ENCODE measurements at places on chromosomes 5 and 9.

- no peak for DNase-seq
Observed at GRCh38 chr5:145633474-145633873, 201.7 kb downstream of the PRELID2 start.

- no peak for DNase-seq
Observed at GRCh38 chr5:72363166-72363802, 43.1 kb downstream of the PTCD2 start.

- no peak for DNase-seq
Observed at GRCh38 chr9:74443036-74443750, 53.9 kb upstream of the RORB start.

DNA sequence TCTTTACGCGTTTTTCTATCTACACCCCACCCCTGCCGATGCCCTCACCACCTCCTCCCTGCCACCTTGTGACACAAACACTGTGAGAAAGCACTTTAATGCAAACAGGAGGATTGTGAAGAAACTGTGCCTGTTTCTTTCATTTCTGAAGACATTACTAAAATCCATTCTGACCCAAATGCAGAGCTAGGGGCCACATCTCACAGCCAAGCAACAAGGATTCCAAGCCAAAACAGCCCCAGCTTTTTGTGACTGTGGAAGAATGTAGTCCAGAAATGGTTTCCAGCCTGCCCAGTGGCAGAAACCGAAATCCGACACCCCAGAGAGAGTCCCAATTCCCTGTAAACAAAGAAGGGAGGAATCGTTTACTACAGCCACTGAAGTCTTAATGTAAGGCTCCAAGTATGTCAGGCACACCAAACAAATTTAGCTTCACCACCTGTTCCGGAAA, 190.9 kb downstream of the TTC39B start:
- DNase-seq, result no peak

DNA sequence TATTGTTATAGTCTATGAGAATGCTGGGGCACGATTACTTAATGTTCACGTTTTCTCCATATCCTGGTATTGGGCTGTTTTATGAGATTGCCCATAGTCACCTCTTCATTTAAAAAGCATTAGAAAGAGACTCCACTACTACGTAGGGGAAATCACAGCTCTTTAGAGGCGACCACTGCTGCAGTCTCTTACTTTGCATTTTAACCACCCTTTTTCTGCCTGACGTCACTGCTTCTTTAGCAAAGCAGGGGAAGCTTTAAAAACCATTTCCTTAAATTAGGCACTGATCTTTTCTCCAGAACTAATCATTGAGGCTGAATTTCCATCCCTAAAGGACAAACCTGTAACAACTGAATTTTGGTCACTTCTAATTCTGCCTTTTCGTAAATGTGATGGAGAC, 38.9 kb downstream of the ZNF608 start:
- DNase-seq, result no peak

- no peak for DNase-seq
Observed at GRCh38 chr5:179731791-179732411, 721 bp upstream of the MAML1 start.

DNA sequence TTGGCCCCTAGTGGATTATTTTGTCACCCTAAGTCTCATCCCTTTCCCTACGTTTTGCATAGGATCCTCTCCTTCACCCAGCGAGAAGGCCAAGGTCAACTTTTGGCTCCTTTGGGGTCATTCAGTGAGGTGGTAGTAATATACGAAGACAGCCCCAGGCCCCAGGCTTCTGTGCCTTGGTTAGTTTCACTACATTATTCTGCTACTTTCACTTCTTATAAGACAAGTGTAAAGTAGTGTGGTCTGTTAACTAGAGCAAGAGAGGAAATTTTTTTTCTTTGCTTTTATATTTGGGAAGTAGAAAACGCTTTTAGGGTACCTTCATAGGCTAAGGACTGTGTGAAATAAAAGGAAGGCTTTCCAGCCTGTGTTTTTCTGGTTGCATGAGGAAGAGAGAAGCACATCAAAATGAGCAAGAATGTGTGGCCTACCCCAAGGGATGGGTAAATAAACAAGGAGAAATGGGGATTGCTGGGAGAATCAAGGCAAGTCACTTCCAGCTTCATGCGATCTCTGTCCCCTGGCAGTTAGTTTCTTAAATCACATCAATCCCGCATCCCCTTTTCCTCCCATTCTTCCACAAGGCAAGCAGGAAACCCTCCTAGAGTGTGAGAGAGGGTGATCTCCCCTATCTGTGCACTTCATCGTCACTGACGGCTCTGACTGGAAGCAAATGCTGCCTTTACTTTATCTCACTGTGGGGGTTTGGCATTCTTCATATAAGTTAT, 677.0 kb upstream of the WWC1 start:
- no peak for DNase-seq

GRCh38 chr5:156330141-156330870, 3.3 kb downstream of the SGCD start:
- no peak for DNase-seq

DNA sequence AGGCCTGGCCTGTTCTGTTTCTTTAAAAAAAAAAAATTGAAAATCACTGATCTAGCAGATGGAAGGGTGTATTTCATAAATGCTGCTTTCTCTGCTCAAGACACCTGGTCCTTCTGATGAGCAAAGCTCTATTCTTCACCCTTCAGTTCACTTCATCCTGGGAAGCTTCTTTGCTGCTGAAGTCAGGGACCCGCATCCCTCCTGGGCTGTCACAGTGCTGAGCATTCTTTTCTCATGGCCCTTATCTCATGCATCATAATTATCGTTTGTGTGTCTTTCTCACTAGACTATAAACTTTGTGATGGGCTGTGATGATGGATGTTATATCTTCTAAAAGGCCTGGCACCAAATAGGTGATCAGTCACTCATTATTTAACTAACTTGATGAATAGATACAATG, 461.0 kb downstream of the GADD45G start:
- DNase-seq, result no peak

DNA sequence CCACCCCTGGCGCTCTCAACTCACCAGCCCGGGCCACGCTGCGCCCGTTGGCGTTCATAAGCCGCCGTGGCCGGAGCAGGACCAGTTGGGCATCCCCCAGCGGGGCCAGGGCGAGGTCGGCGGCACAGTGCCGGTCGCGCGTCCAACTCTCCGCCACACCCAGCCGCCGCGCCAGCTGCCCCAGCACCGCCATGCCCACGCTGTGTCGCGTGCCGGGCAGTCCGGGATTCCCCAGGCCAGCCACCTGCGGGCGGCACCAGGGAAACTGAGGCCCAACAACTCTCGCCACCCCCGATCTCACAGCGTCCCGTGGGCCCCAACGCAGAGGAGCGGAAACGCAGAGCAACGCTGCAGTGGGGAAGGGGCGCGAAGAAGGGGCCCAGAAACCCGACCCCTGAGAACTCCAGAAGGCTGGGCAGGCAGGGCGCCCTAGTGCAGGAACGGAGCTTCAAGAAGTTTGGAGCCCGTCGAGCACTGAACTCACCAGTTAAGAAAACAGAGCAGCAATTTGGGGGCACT, 453 bp downstream of the PTRH1 start:
- DNase-seq, result no peak

DNA sequence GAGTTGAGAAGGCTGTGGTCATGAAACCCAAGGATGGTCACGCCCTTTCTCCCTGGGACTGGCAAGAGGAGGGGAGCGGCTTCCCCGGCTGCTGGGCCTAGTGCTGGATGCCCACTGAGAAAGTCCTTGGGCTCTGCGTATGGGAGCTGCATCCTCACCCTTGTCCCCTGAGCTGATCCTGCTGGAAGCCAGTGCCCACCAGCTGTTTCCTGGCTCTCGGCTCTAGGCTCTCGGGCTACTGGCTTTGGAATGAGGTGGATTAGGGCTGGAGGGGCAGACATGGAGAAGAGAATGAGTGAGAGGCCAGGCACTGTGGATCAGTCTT, 149.3 kb upstream of the PPP1R26 start:
- DNase-seq, result no peak

GRCh38 chr9:125409637-125410521, 148.3 kb downstream of the GAPVD1 start:
- DNase-seq, result no peak

GRCh38 chr9:77291714-77292113, 114.4 kb downstream of the VPS13A start:
- no peak for DNase-seq

- DNase-seq, result no peak
Observed at GRCh38 chr5:102863764-102864560, 108.9 kb downstream of the PAM start.

GRCh38 chr5:74685979-74686631, 1.1 kb downstream of the HEXB start:
- no peak for DNase-seq

DNA sequence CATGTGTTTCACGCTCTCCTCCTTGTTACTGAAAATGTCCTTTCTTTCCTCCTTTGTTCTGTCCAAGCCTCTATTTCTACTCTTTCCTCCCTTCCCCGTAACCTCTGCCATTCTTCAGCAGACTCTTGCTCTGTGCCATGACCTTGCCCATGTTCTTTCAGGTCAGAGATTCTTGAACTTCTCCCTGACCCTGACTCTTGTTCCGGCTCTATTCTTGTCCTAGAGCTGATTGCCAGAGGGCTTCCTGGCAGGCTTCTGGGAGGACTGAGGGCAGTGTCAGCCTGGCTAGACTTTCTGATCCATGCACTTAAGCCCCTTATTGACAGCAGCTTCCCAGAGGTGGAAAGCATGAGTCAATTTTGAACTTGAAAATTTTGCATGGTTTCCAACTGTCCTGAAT, 174.2 kb downstream of the TMEM161B start:
- DNase-seq, result no peak

DNA sequence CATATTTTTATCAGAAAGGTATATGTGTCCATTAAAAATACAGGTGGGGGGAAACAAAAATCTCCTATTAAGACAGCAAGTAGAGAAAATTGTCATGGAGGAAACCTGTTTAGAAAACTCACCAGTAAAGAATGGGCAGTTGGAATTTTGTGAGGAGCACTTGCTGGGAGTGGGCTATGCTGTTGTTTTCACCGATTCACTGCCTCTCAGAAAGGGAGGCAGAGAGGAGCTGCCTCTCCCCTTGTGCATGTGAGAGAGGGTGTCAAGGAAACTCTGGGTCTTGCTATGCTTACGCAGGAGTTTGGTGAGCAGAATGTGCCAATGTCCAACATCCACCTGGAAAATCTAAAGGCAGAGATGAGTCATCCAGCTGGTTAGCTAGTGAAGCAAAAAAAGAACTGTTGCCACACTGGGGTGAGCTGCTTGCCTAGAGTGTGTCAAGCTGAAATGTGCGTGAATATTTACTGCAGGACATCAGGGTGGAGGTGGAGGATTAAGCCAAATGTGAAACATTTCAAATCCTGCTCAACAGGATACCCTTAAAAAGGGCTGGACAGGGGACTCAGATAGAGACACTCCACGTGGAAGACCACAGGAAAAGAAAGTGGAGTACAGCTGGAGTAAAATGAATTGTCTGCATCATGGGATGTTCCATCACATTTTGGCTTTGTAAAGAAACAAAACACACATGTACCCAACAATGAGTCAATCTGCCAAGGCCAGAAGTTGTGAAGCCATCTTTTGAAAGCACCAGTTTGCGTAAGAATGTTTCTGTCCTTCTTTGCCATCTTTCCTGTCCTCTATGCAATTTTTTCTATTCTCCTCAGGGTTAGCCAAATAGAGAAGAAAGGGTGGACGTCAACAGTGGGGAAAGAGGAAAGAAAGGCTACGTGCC, 449.7 kb upstream of the MPDZ start:
- DNase-seq, result no peak

- DNase-seq, result no peak
Observed at GRCh38 chr9:80030801-80031200, 459.0 kb downstream of the TLE4 start.

GRCh38 chr5:79774171-79774854, 84.7 kb downstream of the CMYA5 start:
- DNase-seq, result no peak

DNA sequence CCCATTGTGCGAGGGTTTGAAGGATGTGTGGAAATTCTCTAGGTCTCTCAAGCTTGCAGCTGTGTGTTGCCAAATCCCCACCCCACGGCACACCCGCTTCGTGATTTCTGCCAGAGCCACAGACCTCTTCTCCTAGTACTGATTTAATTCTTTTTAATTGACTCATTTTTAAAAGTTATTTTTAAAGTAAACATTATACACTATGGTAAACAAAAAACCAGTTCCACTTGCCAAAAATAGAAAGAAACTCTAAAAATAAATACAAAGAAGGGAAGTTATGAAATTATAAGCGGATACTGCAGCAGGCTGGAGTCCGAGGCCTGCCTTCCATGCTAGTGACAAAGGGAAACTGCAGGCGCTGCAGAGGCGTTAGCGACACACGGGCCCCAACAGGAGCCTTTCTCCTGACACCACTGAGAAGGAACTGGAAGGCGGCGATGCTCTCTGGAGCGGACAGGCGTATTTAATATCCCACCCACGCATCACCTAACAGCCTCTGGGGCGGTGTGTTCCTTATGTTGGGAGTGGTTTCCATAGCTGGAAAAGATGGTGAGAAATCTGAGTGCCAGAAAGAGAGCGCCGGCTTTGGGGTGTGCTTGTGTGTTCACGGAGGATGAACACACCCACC, 122.5 kb downstream of the COL23A1 start:
- DNase-seq, result no peak

GRCh38 chr9:118091711-118092500, 387.7 kb downstream of the TLR4 start:
- no peak for DNase-seq

GRCh38 chr9:6598249-6598725, 47.2 kb downstream of the GLDC start:
- DNase-seq, result no peak

GRCh38 chr9:84266087-84266561, 74.4 kb downstream of the SLC28A3 start:
- no peak for DNase-seq

- DNase-seq, result no peak
Observed at GRCh38 chr5:111730659-111731382, 26.2 kb downstream of the NREP start.

GRCh38 chr5:67723873-67724272, 491.7 kb upstream of the PIK3R1 start:
- no peak for DNase-seq

GRCh38 chr5:100560860-100561259, 25.7 kb downstream of the FAM174A start:
- no peak for DNase-seq

DNA sequence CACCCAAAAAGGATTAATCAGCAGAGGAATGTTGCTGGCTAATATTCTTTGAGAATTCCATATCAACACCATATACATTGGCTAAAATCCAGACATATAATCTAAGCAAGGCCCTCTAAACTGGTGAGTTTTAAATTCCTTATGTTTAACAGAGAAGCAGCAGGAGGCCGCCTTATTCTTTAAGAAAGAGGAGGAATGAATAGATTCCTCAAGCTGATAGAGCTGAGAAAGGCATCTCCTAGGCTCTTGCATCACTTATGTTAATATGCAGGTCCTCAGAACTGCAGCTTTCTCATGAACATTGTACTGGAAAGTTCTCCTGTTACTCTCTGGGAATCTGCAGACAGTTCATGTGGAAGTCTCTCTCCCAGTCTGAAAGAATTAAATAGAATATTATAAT, 20.1 kb upstream of the SMARCA2 start:
- DNase-seq, result no peak

GRCh38 chr5:121982893-121983285, 21.1 kb downstream of the SRFBP1 start:
- DNase-seq, result no peak
